ENCODE measurements at places on chromosomes 1 and 21. TPM values are rescaled to one million over a fixed set of nuclear protein-coding genes. Genes with fewer than 3 reads are reported as not detected.

The GLMN gene
- 9.0 TPM for total RNA-seq

The FLG2 gene
- not detected for total RNA-seq

The TNFRSF9 gene
- not detected for total RNA-seq

The LCE1A gene
- not detected for total RNA-seq

The NEGR1 gene
- 27.9 TPM for total RNA-seq

The SPAG17 gene
- total RNA-seq: not detected

The ACTN2 gene
- total RNA-seq: 3.7 TPM

The KRTAP23-1 gene
- not detected for total RNA-seq

The TTC24 gene
- not detected for total RNA-seq

The LMX1A gene
- total RNA-seq: 0.19 TPM

The S100A16 gene
- 67.0 TPM for total RNA-seq

The PTAFR gene
- total RNA-seq: 9.3 TPM

The C4BPA gene
- 0.37 TPM for total RNA-seq

The VHLL gene
- total RNA-seq: not detected

All from posterior vena cava (tissue), 2 donors.